HepG2 (cell line): ENCODE measurements at places on chromosomes 1 and 21.
A peak's percentile ranks its signal among the peaks of the same experiment; 100 is the strongest.

DNA sequence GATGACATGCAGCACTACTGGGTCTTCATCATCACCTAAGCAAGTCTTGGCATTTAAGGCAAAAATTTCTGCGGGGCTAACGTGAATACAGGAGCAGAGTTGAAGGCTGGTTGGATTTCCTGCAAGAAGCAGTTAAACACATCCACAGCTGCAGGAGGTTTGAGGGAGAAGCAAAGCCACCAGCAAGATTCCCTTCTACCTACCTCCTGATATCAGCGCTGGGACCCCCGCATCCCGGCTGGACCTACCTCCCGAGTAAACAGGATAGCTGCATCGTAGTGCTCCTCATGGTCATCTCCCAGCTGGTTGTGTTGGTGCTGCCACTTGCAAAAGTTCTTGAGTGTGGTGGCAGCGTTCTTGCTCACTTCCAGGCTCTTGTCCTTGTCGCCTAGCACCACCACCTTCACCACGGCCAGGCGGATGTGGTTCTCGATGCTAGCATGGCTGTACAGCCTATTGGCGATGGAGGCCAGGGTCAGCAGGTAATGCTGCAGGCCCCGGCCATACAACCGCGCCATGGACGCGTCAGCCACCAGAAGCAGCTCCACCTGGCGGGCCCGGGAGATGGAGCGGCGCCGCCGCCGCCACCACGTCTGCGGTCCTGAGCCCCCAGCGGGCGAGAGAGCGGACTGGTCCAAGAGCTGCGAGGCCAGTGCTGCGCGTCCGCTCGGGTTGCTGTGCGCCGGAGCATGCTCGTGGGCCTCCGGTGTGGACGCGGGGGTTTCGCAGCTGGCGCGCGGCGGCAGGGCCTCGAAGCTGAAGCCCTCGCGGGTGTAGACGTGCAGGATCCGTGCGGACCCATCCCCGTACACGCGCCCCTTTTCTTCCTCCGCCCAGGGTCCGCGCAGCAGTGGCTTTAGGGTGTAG is 1.6 kb downstream of the ADAMTS5 start:
- DNase-seq: no peak

DNA sequence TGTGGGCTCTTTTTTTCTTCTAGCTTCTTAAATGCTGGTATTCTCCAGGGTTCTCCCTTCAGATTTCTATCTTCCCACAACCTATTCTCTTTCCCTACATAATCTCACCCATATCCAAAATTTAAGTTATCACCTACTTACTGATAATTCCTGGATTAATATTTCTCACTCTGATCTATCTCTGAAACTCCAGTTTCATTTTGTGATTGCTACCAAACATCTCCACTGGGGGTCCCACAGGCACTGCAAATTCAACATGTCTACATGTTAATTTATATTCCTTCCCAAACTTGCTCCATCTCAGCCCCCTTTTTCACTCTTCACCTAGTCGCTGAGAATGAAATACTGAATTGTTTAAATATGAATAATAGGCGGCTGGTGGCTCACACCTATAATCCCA is 9.9 kb upstream of the C1orf141 start:
- no peak for DNase-seq

DNA sequence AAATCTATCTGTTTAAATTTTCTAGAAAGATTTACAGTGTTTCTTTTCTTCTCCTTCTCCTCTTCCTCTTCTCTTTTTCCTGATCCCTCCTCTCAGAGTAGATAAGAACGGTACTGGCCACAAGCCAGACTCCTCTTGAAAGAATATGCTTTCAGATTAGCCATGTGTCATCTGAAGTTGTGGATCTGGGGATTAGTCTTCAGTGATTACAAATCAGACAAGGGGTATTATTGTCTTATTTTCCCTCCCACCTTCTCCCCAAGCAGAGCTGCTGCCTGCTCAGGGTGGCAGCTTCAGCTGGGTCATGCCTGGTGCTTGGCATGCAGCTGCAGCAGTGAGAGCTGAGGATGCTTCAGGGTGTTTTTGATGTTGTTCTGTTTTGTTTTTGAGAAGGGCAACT is 42.7 kb downstream of the SGIP1 start:
- peak; percentile 5 for DNase-seq

GRCh38 chr1:205962821-205963221 is 19.6 kb upstream of the SLC26A9 start:
- DNase-seq: no peak

GRCh38 chr1:221437926-221438325 is 304.0 kb downstream of the DUSP10 start:
- DNase-seq: no peak
